ENCODE measurements at places on chromosomes 11 and 22.

GRCh38 chr22:30460147-30460546 lies 11.7 kb downstream of the SEC14L3 start:
- no peak for DNase-seq

DNA sequence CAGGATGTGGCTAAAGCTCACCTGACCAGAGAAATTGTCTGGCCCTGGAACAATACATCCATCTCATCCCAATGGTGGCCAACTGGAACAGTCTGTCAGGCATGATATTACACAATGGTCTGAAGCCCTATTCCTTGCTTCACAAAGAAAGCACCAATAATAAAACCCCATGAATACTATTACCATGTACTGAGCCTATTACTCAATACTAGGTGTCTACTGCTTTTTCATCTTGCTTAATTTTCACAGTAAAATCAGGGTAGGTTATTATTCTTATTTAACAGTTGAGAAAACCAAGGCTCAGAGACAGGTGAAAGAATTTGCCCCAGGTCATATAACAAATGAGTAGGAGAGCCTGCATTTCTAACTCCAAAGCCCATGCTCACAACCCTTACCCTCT lies 68.9 kb upstream of the CAPRIN1 start:
- DNase-seq, result no peak

- DNase-seq, result no peak
Observed at GRCh38 chr11:84828616-84829015, 798.5 kb downstream of the DLG2 start.

- peak; percentile 62 for DNase-seq
Observed at GRCh38 chr22:45645526-45646414, 25.9 kb upstream of the ATXN10 start.

DNA sequence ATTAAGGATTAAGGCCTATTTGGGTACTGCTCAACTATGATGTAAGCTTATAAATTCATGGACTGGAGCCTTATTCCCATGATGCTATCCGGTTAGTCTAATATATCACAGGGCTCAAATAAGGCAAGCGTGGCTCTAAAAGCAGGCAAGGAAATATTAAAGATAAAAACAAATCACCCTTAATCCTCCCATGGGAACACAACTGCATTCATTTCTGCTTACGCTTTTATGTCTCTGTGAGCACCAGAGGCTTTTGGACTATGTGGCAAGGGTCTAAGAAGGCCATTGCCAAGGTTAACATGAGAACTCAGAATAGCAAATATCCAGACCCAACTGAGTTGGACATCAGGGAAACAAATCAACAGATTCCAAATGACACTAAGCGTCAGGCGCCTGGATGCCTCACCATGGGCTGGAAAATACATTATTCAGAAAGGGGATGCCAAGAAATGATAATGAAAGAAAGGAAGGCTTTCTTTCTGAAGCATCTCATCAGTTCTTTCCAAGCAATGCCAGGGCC lies 138.1 kb downstream of the SLC1A2 start:
- DNase-seq, result no peak

DNA sequence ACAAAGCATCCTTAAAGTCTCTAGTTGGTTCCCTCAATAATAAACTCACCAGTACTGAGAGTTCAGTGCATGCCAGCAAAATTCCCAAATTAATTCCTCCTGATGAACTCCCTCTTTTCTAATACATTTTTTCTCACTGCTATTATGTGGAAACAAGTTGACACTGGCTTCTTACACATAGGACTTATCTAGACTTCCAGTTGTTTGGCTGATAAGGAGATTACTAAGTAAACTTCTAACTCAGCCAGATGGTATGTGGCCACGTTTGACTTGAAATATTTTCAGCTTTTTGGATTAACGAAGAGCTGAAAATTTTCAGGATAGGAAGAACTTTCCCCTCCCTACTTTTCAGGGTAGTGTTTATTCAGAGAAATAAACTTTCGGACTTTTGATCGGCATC lies 1154.2 kb upstream of the TENM4 start:
- no peak for DNase-seq

DNA sequence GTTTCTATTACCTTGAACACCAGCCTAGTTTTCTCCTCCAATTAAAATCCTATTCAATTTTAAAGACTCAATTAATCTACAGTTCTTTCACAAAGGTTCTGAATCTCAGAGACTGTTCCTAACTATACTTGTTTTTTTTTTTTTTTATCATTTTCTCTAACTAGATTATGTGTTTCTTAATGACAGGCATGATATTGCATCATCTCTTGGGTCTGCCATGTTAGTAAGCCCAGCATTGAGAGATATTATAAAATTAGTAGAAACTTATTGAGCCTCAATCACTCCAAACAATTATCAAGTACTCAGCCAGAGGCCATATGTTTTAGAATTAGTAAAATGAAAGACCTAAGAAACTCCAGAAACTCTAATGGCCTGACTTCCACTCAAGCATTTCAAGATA lies 28.1 kb upstream of the SLC5A12 start:
- no peak for DNase-seq

DNA sequence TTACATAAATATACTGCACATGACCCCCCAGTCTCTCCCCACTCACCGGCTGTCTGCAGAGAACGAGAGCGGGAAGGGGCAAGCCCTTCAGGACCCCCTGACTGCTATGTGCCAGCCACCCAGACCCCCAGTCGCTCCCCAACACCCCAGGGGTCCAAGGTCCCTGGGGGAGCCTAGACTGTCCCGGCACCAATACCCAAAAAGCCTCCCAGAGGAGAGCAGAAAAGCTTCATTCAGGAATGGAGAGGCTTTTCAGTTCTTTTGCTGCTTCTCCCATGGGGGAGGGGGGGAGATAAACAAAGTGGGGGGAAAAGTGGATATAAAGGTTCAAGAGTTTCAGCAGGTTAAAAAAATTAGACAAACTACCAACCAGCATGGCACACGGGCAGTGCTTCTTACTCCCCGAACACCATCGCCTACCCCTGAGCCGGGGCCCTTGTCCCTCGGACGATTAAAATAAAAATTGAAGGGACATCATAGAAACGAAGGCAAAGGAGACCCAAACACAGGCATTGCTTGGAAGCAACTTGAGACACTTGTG lies 1.3 kb downstream of the CSNK1E start:
- DNase-seq, result no peak

DNA sequence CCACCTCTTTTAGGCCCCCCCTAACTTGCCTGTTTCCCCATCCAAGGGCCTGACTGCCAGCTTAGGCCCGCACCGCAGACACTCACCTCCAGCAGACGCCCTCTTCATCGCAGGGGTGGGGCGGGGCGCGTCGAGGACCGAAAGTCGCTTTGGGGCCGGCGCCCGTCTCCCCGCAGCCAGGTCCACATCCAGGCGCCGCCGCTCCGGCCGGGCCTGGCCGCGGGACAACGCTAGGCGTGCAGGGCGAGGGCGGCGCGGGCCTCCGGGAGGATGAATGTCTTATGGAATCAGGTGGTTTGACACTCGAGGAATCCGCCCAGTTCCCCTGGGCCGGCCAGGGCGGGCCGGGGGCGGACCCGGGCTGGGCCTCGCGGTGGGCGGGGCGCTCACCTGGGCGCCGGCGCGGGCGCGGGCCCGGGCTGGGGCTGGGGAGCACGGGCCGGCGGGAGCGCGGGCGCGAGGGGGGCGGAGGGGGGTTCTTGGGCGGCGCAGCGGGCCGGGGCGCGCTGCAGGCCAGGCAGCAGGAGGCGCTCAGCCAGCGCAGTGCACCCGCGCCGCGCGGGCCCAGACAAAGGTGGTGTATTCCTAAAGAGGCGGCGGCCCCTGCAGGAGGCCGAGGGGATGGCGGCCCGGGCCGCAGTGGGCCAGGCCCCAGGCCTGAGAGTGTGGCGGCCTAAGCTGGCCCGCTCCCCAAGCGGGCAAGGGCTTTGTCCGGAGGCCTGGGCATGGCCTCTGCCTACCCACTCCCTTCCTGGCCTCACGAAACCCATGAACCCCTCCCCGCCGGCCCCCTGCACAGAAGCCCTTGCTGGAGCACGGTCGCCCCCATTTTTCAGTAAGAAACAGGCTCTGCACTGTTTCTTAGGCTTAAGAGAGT lies 177.6 kb downstream of the IGLL1 start:
- DNase-seq, result peak; percentile 90

DNA sequence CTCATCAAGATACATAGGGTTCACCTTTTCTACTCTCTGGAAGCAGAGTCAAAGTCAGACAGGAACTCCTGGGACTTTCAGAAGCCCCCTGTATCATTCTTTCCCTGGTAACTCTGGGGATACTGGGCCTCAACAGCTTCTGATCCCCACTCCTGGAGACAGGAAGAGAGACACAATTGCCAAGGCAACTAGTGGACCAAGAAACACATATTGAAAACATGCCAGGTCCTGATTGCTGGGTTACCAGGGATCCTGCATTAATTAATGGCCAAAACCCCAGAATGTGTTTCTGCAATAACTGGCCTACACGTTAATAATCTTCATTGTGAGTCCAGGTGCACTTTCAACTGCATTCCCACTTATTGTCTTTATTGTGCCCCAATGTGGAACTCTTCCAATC lies 260.8 kb upstream of the POU2AF2 start:
- no peak for DNase-seq

GRCh38 chr11:110962921-110963320 lies 250.7 kb upstream of the ARHGAP20 start:
- DNase-seq, result no peak

DNA sequence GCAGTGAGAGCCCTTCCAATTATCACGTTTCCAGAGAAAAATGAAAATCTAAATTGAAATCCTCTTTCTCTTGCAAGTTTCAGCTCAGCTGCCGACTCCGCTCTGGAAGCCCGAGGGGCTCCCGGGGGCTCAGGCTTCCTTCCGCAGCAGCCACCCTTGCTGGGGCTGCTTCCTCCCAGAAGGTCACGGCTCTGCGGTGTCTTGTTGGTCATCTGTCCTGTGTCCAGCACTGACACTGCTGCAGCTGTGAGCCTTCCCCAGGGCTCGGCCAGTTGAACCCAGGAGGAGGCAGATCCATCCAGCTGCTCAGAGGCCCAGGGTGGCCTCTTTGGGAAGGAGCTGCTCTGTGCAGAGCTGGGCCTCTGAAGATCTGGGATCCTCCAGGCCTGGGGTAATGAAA lies 1337.2 kb downstream of the TBC1D22A start:
- no peak for DNase-seq

DNA sequence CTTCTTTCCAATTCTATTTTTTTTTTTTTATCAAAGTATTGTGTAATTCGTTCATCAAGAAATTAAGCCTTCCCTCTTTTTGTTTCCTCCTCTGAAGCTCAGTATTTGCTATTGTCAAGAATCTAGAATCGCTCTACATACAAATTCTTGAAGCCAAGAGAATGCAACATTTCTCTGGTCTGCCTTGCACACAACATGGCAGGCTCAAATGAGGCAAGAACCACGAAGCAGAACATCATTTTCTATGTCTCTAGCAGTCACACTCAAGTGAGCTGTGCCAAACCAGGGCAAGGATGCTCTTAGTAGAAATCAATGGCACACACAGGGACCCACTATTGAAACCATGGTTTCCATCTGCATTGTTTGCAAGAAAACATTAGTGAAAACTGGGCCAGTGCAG lies 46.7 kb upstream of the SLC1A2 start:
- no peak for DNase-seq

- DNase-seq, result no peak
Observed at GRCh38 chr11:107006076-107006833, 12.0 kb downstream of the GUCY1A2 start.

DNA sequence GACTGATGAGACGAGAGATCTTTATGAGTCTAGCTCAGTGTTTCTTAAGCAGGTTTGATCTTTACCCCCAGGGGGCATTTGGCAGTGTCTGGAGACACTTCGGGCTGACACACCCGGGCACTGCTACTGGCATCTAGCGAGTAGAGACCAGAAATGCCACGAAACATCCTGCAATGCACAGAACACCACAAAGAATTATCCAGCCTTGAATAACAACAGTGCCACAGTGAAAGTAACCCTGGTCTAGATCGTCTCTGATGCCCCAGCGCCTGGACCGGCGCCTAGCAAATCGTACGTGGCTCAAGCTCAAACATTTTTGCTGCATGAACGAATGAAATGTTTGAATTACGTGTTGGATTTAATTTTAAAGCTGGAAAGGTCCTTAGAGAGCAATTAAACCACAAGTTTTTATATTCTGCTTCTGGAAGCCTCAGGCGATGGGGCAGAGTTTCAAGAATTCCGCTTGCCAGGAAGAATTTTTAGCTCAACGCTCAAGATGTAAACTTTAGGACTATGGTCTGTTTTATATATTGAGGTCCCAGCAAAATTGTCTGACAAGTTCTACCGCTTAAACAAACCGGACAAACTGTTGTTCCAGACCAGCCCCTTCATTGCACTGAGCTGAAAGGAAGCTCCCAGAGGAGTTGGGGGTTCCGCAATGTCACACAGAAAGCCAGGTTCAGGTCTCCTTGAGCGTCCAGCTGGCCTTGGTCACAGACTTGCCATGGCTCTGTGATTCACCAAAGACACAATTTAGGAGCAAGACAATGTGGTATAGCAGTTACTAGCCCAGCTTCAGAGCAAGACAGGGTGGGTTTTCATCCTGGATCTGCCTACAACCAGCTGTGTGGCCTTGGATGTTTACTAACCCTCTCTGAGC lies 44.2 kb upstream of the SMTN start:
- no peak for DNase-seq

DNA sequence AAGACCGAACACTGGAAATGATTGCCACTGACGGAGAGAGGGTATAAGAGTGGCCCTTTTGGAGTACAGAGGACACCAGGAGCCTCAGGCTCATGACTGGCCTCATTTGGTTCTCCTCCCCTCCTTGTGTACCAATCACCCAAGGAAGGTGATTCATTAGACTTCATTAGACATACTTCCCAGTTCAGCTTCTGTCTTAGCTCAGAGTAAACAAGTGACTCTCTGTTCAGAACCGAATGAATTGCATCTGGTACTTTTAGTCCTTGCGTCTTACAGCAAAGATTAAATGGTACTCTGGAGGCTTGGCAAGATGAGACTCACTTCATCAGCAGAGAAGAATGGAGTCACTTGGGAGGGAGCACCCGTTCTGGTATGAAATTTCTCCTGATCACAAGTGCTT lies 75.2 kb downstream of the ZNRF3 start:
- no peak for DNase-seq

DNA sequence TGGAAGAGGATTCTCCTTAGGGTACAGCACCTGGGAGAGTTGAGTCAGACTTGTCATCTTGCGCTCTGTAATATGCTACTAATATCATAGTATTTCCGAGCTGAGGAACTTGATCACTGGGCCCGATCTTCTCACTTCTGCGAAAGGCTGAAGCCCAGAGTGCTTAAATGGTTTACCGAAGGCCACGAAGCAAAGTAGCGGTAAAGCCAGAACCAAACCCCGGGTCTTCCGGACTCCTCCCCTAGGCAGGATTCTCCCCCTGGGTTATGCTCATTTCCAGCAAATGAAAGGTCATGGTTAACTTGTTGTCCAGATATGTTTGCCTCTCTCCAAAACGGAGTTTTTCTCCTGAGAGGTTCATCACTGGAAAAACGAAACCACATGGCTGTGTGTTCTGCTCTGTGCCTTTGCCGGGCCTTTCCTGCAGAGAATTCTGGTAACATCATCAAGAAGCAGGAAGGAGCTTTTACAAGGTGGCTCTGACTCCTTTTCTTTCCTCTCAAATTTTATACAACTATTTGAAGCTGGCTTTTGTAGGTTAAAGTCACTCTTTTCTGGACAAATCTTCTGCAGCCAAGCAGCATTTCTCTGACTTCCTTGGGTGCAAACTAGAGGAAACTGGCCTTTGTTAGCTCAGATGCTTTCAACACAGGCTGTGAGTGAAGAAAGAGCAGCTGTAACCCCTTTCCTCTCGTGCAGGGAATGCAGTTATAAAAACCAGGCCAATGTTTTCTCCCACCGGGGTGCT lies 35.5 kb downstream of the UBASH3B start:
- no peak for DNase-seq
